ENCODE measurements at places on chromosomes 3 and 15.

DNA sequence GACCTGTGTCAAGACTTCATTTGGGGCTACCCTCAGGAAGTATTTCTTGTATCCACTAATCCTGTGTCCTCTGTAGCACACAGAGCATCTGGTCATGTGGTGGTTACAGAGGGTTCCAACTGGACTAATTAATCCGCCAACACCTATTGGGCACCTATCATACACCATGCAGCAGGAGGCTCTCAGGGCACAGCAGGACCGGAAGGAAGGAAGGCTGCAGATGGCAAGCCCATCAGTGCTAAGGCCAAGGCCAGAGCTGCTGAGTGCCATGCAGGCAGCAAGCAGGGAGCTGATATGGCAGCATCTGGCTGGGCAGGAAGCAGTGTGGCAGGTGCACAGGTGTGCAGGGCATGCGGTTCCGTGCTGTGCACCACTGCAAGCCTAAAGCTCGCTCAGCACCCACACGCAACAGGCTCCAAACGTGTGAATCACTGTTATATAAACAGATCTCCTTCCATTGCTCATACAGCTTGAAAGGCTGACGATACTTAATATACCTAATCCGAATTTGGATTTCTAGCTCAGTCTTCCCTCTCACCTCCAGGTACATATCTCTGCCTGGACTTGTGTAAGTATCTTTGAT, 64.4 kb upstream of the SNRPA1 start:
- no peak for DNase-seq

- DNase-seq, result no peak
These were observed 4.5 kb downstream of the FAM107A start for GRCh38 chr3:58572634-58573230.

DNA sequence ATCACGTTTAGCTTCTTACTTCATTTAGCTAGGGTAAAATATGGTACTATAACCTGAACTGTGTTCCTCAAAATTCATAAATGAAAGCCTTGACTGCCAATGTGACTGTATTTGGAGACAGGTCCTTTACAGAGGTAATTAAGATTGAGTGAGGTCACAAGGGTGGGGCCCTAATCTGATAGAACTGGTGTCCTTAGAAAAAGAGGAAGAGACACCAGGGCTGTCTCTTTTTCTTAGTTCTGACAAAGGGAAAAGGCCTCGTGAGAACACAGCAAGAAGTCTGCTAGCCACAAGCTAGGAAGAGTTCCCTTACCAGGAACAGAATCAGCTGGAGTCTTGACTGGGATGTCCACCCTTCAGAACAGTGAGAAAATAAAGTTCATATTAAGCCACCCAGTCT, 162.7 kb downstream of the GMNC start:
- no peak for DNase-seq

GRCh38 chr3:4021162-4021561, 221.9 kb downstream of the LRRN1 start:
- no peak for DNase-seq

DNA sequence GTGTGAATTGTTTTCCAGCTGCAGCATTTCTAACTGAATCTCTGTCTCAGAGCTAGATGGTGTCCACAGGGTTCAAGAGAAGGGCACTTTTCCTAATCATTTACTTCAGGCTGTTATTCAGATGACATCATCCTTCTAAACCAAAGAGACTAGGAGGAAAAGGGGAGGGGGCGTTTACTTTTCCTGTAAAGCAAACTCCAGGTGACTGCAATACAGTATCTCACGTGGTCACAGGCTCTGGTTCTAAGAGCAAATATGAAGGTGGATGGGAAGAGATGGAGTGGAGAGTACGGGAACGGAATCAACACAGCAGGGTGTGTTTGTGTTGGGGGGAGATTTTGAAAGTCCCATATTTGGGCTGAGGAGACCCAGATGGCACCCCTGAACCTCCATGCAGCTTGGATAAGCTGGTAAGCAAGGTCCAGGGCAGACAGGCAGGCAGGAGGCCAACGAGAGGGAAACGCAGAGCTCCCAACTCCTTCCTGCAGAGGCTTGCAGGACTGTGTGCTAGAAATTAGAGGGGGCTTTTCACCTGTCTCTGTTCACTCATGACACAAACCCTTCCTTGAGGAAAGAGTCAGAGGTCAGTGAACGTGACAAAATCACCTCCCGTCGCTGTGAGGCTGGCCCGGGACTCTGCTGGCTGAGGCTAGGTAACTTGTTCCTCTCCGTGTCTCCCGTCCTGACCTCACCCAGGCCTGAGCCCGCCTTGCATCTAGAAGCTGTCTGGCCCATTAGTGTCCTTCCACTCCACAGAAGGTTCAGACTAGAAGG, 151.2 kb downstream of the OPA1 start:
- DNase-seq, result no peak

- DNase-seq, result no peak
These were observed 142.4 kb upstream of the TMC3 start for GRCh38 chr15:81516461-81516860.

DNA sequence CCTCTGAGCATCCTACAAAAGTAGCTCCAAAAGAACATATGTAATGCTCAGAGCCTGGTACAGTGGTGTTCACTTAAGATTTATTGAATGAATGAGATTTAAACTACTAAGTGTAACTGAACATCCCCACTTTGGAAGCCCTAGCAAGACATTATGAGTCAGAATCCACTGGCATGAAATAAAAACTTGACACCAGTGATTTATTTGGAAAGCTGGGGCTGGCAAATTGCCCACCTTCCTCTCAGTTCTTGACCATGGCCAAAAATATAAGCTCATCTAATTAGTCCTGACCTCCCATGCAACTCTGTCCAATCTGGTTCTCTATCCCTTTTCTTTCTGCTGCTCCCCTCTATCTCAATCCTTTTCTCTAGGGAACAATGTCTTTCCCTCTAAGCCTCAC, 418.0 kb downstream of the PLCL2 start:
- DNase-seq, result no peak

DNA sequence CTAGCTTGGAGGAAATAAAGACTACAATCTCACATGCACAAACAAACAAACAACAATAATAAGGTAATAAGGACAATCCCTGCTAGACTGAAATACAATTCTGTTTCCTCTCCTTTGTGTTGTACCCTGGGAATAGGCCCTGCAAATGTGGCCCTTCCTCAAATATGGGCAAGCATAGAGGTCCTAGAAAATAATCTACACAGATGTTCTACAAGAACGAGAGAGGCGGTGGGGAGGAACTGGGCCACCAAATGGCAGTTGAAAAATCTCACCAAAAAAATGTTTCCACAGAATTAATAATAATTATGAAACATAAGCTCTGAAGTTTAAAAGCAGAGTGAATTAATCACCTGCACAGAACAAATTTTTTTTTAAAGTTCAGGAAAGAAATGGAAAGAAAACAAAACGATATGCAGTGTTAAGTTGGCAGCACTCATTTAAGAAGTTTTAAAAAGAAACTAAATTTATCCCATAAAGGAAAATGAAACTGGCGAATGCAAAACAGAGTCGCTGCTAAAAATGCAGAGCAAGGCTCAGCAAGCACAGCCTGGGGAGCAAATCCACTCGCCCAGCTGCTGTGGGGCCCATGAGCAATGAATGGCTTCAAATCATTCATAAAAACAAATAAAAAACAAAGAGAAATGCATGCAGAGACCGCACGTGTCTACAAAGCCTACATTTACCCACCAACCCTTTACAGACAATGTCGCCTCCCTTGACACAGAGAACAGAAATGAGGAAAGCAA, 475.4 kb downstream of the OCA2 start:
- DNase-seq, result no peak

DNA sequence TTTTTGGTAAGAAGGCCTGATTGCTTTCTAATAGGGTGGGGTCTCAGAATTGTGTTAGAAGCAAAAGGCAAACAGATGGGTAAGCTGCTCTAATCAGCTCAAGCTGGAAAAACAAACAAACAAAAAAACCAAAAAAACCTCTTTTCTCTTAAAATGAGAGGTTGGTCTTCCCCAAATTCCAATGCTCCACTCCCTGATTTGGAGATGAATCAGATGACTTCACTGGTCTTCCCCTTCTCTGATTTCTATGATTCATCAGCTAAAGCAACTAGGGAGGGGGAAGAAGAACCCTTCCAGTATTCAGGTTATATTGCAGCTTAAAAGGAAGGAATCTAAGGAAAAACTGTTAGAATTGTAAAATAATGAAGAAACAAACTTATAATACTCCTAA, 9.6 kb upstream of the ANXA2 start:
- no peak for DNase-seq

DNA sequence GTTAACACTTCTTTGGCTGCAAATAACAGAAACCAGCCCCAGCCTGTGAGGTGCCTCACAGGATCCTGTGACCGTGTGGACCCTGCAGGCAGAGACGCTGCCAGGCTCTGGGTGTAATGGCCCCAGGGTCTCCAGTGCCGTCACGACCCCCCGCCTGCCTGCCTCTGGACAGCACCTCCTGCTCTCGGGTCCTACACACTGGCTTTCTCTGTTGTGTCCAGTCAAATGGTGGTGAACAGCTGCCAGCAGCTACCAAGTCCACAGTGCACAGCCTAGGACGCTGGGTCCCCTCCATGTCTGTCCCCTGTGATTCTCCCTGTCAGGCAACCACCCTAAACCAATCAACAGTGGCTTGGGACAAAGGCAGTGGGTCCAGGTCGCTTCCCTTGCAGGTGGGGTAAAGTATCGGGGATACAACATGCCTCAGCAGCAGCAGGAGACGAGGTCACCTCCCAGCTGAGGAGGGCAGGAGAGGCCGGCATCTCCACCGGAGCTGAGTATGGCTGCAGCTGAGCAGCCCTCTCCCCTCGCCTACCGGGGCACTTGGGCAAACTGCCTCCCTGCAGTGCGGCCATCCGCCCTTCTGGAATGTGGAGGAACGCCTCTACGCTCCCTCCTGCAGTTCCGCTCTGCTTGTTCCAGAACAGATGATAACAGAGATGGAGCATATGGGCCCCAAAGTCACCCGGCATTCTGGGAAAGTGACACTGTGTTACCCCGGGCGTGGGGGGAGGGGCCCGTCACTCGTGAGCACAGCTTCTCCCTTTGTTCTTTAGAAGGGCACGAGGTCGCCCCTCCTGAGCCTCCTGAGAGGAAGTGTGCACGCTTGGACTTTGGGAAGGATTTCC, 21.1 kb upstream of the SKOR1 start:
- no peak for DNase-seq

DNA sequence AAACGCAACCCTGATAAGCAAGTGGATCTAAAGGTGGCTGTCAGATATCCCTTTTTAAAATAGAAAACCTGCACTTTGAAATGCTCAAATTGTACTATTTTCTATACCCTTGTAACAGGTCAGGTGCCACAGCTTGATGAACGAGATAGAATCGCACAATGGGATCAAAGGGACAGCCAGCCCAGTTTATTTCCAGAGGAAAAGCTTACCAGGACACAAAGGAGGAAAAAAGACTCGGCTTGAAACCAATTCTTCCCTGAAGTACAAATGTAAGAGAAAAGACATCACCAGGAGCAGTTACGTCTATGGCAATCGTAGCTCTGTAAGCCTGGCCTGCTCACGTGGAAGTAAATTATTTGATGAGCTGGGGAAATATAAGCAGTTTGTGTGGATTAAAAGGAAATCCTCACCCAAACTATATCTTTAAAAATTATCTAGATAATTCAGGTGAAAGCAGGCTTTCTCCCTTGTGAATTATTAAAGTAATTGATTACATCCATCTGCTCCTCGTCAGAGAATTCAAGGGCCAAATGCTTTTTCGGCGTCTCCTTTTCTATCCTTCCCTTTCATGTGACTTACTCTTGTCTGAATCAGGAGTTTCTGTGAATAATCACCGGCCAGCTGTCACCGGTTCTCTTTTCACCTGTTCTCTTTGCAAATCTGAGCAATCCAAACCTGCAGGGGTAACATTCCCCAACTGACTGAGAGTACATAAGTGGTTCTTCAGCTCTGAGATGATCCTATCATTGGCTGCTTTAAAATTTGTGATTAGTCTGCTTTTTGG, 339.2 kb upstream of the ONECUT1 start:
- no peak for DNase-seq

DNA sequence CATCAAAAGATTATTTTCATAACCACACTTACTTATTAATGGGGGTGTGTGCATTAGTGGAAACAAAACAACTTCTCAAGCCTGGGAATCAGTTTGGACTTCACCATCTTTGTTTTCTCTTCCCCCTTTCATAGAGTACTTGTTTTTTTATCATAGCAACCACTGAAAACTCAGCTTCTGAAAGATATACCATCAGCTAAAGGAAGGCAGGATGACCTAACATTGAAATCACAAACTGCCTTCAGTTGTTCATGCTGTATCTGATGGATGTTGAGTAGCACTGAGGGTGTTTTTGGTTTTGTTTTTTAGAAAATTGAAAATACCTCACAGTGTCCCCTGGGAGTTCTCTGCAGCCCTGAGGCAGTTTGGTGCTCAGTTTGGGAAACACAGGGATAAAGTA, 46.5 kb downstream of the NEK10 start:
- no peak for DNase-seq

DNA sequence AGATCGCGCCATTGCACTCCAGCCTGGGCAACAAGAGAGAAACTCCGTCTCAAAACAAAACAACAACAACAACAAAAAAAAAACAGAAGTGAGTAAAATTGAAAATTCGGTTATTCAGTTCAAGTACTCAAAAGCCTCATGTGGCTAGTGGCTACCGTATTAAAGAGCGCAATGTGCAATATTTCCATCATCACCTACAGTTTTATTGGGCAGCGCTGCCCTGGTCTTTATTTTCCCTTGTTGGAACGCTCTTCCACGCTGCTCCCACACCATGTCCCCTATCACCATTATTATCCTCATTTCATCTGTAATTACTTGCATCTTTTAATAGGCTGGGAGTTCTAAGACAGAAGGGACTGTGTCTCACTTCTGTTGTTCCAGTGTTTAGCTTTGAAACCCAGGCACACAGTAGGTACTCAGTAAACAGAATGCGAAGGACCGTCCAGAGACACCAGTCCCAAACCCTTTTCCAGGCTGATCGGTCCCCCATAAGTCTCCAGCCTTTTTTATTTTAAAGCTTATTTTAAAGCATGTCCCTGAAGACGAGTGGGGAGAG, 423 bp upstream of the HACD3 start:
- no peak for DNase-seq

DNA sequence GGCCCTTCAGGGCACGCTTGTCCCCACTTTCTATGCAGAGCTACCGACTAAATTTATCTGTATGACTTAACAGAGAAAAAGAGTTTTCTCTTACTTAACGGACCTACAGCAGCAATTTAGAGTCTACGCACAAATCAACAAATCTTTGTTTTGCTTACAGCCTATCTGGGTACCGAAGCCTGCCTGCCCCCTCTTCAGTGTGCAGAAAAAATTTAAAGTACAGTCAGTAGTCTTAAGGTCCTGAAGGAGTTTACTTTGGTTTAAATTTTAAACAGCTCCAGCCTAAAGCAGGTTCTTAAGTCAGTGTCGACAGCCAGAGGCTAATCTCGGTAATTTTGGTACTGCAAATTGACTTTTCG, 570 bp downstream of the SACM1L start:
- DNase-seq, result no peak

- DNase-seq, result no peak
These were observed 132.6 kb upstream of the LRRN1 start for GRCh38 chr3:3666664-3667063.

DNA sequence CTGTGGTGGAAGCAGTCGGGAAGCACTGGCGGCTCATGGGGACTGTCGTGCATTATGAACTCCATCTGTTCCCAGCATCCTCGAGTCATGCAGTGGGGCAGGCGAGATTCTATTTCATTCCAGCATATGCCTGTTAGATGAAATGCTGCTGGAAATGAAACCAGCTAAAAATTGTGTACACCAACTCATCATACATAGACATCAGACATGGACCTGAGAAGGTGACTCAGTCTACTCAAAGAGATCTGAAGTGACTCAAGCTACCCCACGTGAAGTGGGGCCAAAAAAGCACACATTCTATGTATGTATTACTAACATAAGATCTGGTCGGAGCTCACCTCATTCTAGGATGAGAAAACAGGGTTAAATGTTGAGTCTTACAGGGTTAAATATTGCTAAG, 47.5 kb upstream of the FAM98B start:
- no peak for DNase-seq

All from D721Med (cell line).